NCI-H1092 (cell line): ENCODE measurements at places on chromosomes 1 and 21.

DNA sequence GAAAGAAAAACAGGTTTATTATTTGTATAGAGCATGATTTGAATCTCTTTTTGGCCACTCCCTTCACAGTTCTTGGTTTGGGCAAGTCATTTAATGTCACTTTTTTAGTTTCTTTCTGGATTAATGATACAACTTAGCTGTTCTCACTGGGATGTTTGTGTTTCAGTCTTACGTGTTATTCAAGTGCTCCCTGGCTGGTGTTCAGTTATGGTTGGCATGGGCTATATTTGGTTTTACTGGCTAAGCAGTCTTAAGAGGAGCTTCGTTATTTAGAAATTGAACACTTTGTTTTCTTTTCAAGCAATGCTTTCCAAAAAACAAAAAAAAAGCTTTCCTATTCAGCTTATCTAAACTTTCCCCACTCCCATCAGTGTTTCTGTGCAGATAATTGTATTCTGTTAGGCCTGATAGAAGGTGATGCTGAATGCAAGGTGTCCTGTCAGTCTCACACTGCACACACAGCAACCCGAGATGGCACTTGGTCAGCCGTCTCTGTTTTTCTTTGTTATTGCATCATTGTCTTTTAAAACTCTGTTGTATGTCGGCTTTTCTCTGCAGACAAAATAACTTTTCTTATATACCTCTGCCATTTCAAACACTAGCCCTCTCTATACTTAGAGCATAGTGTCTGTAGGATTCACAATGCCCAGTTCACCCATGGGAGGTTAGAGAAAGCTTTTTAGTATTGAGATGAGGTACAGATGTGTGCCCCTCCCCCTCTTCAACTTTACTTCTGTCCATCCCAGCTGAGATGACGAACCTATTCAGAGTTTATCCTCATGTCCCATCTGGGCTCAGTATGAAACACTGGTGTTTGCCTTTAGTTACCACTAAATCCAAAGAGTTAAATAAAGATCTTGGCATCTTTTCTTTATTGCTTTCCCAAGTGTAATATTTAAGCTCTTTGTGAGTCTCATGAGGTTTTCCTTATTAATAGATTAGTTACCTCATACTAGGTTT, 80.2 kb downstream of the VPS13D start:
- no peak for DNase-seq

- DNase-seq, result no peak
Measured at GRCh38 chr1:46363121-46363520, 22.5 kb downstream of the NSUN4 start.

- no peak for DNase-seq
Measured at GRCh38 chr1:46687093-46687659, 15.5 kb downstream of the TEX38 start.

DNA sequence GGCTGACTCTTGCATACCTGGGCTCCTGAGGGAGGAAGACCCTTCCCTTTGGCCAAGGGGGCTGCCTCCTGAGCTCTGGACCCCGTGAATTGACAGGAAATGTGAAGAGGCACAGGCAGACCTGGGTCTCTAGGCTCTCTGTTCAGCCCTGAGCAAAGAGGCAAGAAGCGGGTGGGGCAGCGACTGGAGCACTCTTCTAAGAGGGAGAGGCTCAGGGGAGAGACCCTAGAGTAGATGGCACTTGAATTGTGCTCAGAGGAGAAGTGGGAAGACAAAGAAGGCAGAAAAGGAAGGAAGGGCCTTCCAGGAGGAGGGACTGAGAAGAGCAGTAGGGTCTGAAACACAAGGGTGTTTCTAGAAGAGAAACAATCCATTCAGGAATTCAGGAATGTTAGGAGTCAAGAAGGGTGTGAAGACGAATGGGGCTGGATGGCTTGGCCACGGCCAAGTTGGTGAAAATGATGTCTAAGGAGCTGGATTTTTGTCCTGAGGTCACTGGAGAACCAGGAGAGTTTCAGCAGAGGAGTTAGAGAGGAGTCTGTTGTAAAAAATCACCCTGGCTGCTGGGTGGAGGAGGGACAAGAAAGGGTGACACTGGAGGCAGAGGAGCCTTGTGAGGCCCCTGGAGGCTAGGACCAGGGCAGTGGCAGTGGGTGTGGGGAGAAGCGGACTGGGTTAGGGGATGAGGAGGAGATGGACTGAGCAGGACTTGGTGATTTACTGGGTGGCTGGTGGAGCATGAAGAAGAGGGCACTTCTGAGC, 5.3 kb downstream of the TIE1 start:
- DNase-seq, result no peak

DNA sequence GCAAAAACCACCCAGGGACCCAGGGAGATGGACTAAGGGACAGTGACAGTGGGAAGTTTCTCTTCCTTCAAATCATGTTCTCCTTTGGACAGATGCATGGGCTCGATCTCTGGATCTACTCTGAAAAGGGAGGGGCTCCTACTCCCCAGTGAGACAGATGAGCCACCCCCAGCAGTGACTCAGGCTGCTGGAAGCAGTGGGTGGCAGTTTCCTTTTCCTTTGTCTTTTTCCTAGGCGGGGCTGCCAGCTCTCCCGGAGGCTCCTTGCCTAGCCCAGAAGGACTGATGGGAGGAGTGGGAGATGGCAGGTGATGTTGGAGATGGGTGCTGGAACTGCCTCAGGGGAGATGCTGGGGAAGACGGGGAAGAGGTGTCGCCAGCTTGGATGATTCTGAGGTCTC, 41.0 kb upstream of the IGSF21 start:
- DNase-seq, result no peak

GRCh38 chr1:203325418-203326091, 20.2 kb downstream of the BTG2 start:
- peak; percentile 100 for DNase-seq

DNA sequence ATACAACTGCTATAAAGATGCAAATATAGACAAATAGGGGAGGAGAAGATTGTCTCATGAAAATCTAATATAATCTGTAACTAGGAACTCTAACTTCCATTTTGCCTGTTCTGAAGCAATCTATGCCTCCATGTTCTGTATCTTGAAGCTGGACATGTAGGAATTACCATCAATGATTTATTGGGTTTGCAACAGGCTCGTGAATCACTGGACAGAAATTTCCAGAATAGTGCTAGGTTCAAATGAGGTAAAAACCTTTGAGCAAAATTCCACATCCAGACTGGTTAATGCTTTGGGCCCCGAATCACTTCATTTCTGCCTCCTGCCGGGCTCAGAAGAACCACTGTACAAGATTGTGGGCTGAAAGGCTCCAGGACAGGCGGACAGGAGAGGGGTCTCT, 110.7 kb upstream of the CTTNBP2NL start:
- DNase-seq, result no peak

DNA sequence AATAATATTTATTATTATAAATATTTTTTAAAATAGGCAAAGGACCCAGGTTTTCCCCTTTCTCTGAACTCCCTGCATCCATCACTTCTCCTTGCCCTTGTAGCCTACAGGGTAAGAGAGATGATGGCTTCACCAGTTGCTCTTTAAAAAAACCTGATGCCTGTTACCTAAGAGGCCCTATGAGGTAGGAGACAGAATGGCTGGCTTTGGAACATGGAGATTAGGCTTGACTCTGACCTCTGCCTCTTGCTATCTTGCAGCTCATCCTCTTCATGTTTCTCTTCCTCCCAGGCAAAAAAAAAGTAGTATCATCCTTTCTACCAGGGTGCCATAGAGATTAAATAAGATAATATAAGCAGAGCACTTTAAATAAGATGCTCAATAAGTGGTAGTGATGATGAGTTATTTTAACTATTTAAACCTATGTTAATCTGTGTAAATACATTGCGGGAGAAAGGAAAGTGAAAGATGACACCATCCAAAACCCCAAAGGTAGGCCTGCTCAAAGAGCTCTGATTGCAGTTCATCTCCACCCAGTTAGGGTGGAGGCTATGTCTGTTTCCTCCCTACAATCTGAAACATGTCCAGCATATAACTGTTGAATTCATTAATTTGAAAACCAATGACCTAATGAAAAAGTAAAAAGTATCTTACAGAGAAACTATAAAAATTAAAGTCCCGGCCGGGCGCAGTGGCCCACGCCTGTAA, 51.8 kb downstream of the RGS2 start:
- DNase-seq, result no peak

DNA sequence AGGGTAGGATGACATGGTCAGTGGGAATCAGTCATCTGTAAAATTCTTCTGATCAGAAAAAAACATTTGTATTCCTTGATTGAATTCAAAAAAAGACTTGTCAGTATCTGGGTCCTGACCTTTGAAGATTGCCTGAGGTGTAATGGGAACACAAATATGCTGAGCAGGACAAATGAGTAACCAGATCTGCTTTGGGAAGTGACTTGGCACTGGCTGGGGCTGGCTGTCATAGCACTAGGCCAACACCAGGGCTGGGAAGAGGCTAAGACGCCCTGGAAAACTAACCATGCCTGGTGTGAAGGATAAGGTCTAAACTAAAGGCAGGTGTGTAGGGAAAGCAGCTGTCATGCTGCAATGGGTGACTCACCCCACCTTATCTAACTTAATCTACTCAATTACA, 452.9 kb upstream of the BEND5 start:
- no peak for DNase-seq

DNA sequence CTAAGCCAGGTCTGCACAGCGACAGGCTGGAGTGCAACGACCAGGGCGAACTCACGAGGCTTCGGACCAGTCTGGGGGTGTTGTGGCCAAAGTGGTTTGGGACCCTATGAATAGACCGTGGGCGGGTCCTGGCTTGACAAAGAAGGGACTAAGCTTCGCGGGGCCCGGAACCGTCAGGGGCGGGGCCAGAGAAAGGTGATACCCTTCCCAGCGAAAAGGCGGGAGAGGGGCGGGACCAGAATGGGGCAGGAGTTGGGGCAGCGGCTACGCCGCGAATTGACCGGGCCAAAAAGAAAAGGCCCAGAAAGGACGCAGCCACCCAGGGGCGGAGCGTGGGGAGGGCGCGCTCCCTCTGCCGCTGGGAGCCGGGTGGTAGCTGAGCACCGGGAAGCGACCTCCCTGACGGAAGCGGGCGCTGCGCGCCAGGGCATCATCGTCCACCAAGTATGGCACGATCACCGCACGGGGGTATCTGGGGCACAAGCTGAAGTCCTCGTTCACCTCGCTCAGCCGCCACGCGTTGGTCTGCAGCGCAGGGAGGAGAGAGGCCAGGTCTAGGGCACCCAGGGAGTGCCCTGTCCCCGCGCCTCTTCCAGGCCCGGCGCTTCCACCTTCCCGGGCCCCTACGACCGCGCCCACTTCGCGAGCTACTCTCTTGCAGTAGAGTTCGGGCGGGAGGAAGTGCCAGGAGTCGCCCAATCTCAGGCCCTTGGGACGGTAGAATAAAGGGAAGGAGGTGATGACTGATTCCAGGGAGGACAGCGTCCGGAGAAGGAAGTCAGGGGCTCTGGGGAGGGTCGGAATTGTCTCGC, 6.7 kb upstream of the FAM167B start:
- DNase-seq, result peak; percentile 78

DNA sequence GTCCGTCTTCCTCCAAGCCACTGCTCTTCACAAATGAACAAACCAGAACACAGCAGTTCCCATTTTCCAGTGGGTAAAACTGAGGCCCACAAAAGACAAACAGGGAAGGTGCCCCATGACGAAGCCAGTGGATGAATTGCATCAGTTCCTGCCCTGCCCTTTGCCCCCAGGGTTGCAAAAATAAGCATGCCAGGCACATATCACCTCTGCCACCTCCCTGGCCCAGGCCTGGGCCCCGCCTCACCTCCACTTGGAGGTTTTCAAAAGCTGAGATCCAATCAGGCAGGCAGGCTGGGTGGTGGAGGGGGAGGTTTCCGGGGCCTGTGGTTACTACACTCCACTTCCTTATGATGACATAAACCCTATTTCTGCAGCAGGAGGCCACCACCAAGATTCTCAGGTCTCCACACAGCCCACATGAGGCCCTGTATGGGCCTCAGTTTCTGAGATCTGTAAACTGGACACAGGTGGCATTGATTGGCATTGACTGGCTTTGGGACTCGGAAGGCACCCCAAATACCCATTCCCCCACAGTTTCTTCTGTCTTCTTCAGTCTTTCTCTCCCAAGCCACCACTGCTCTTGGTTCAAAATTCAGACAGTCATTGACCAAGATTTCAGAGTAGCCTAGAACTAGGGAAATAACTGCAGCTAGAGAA, 4.1 kb downstream of the KIF21B start:
- no peak for DNase-seq

DNA sequence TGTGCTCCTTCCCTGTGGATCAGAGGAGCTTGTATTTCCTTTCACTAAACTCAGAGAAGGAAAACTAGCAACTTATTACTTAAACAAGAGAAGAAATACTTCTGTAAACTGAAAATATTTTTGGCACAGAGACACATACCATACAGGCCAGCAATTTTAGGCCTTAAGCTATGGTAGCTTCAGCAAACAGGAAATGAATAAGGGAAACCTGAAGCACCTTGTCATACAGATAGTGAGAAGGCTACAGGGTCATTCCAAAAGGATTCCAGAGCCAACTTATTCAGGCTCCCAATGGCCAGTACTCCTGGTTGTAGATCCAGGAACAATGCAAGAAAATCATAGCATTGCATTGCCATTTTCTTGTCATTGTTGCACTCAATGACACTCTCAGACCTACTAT, 9.1 kb upstream of the KYAT3 start:
- no peak for DNase-seq

DNA sequence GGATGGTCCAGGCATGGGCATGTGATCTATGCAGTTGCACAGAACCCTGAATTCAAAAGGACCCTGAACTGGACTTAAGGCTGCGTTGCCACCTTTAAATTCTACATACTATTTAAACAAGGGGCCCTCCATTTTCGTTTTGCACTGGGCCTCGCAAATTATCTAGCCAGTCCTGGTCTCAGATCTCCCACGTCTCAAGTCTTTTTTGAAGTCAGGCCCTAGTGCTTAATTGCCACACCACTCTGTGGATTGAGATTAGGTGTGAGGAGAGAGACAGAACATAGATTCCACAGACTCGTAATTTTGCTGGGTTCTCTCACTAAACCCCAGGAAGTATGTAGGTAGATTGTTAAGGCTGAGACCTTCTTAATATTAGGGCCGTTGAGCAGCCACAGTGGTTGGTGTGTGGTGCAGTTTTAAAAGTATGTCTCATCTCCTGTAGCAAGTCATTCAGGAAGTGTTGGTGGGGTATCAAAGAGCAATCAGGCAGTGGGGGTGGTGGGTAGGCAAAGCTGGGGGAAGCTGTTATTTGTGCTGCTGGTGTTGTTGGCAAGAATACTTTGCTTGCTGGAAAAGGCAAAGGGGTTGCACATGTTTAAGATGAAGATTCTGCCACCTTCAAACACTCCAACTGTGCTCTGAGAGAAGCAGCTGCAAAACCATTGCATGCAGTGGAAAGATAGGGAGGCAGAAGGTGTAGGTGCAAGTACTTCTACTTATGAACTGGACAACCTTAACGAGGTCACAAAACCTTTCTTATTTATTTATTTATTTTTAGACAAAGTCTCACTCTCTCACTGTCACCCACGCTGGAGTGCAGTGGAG, 11.2 kb downstream of the CD84 start:
- no peak for DNase-seq

GRCh38 chr1:222095606-222096475, 354.0 kb upstream of the DUSP10 start:
- DNase-seq, result no peak

- no peak for DNase-seq
Measured at GRCh38 chr1:193190096-193190744, 3.8 kb upstream of the B3GALT2 start.

GRCh38 chr1:175397103-175397502, 204.5 kb upstream of the KIAA0040 start:
- no peak for DNase-seq
